ENCODE measurements at places on chromosomes 13 and 19. TPM values are rescaled to one million over a fixed set of nuclear protein-coding genes. Genes with fewer than 3 reads are reported as not detected.

PPP1R12C gene
- 24.7 TPM for total RNA-seq

NLRP11 gene
- total RNA-seq: not detected

LMTK3 gene
- not detected for total RNA-seq

PSG7 gene
- total RNA-seq: not detected

PNMA8B gene
- 0.07 TPM for total RNA-seq

DNA sequence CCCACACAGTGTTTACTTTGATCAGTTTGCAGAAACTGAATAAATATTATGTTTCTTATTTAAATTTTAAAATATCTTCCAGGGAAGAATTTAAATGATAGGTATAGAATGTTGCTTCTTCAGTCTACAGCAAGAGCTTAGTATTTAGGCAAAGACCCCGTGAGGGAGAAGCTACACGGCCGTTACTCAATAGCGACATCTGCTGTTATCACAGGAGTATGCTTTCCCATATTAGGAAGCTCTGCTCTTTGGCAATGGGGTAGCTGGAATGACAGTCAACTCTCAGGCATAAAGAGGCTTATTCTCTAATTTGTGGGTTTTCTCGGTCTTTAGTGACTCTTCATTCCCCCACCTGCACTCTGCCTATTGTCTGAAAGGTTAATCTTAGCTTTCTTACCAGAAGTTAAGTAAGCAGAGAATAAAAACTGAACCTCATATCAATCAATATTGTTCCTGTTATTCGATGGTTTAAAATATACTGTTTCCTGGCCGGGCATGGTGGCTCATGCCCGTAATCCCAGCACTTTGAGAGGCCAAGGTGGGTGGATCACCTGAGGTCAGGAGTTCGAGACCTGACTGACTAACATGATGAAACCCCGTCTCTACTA lies 13.2 kb upstream of the LHFPL6 start:
- no peak overlapping the region for H3K27ac ChIP-seq
- no peak overlapping the region for H3K4me3 ChIP-seq
- no peaks in the 10 kb centered on the region for H3K4me1 ChIP-seq
- H3K27me3 ChIP-seq: no peaks in the 10 kb centered on the region

DNA sequence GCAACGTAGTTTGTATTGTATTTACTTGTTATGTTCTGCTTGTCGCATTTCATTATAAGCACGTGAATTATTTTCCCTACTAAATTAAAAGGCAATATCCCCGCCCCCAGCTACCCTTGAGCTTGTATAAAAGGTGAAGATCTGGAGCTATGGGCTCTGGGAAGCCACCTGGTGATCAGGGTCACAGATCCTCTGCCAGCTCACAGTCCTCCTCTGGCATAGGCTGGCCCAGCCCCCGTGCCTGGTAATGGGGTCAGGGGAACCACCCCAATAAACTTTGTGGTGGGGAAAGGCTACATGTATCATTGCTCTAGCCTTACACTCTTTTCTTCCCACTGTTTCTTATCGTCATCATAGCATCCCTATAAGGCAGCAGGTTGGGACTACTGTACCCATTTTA lies 190.2 kb upstream of the TSHZ3 start:
- no peak overlapping the region for H3K27ac ChIP-seq
- H3K27me3 ChIP-seq: no peaks in the 10 kb centered on the region
- DNase-seq: no peak
- H3K36me3 ChIP-seq: no peaks in the 10 kb centered on the region

GRCh38 chr19:1610579-1610978 lies 5.3 kb upstream of the UQCR11 start:
- H3K27me3 ChIP-seq: no peaks in the 10 kb centered on the region
- no peak overlapping the region for H3K4me3 ChIP-seq
- H3K36me3 ChIP-seq: no peaks in the 10 kb centered on the region
- H3K4me1 ChIP-seq: peaks cover 7% of the 10 kb centered on the region
- no peak overlapping the region for H3K27ac ChIP-seq
- no peak for DNase-seq

DNA sequence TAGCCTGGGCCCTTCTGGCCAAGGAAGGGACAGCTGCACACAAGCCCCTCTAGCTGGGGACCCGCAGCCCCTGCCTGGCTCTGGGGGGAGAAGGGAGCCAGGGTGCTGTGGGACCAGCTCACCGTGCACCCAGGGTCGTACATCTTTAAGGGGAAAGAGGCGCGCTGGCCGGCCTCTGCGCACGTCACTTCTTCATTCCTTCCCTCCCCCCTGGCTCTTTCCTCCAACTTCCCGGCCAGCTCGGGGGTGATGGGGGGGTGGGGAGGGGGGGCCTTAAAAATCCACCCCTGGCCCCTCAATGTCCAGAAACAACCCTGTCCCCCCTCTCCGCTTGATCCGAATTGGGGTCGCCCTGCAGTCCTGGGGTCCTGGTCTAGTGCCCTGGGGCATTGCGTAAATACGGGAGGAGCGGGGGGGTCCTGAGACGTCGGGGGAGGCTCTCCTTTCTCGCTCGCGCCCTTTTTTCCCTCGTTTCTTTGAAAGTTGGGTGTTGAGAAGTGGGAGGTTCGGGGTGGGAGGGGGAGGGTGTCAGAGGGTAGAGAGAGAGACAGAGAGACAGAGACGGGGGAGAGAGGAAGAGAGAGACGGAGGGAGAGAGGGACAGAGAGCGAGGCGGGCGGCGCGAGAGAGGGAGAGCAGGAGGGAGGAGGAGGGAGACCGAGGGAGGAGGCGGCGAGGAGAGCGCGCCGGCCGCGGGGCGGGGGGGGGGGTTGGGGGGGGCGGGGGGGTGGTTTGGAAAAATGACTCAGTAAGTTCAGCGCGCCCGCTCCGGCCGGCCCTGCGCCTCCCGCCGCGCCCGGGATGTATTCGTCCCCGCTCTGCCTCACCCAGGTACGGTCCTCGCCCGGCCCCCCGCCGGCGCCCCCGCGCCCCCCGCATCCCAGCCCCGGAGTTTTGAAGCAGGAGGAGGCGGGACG lies at the start of gene NFIC:
TSS of gene NFIC (plus strand) at position 748 of the 917 bp plus-strand sequence. CDS start at position 802, 54 bp downstream.
- DNase-seq: peak; percentile 74
- peaks cover 35% of the 10 kb centered on the region for H3K4me1 ChIP-seq
- H3K27ac ChIP-seq: peak within 1 kb of the TSS; percentile 99
- no peaks in the 10 kb centered on the region for H3K36me3 ChIP-seq
- peak within 1 kb of the TSS; percentile 99 for H3K4me3 ChIP-seq

GRCh38 chr19:5046339-5047039 lies 77.6 kb downstream of the KDM4B start:
- no peak overlapping the region for H3K4me3 ChIP-seq
- H3K4me1 ChIP-seq: peaks cover 45% of the 10 kb centered on the region
- H3K36me3 ChIP-seq: peaks cover 6% of the 10 kb centered on the region
- H3K27me3 ChIP-seq: no peaks in the 10 kb centered on the region
- peak; percentile 68 for DNase-seq
- peak overlapping the region; percentile 65 for H3K27ac ChIP-seq

- DNase-seq: peak; percentile 32
- peaks cover 35% of the 10 kb centered on the region for H3K36me3 ChIP-seq
- H3K27ac ChIP-seq: no peak overlapping the region
- H3K27me3 ChIP-seq: peaks cover 15% of the 10 kb centered on the region
Observed at GRCh38 chr19:12749938-12750521, 1.6 kb upstream of the BEST2 start.

GRCh38 chr13:20869540-20869939 lies 33.0 kb downstream of the XPO4 start:
- H3K27me3 ChIP-seq: no peaks in the 10 kb centered on the region
- no peaks in the 10 kb centered on the region for H3K36me3 ChIP-seq
- no peak for DNase-seq
- no peak overlapping the region for H3K27ac ChIP-seq

GRCh38 chr19:5338656-5339197 lies 1.9 kb downstream of the PTPRS start:
- peaks cover 47% of the 10 kb centered on the region for H3K27me3 ChIP-seq
- peaks cover 3% of the 10 kb centered on the region for H3K4me1 ChIP-seq
- no peak overlapping the region for H3K4me3 ChIP-seq
